ENCODE measurements at places on chromosomes 1 and 21.

GRCh38 chr1:81596341-81596740 lies 204.4 kb upstream of the ADGRL2 start:
- DNase-seq = no peak

- no peak for DNase-seq
These were observed 1003.0 kb upstream of the NCAM2 start for GRCh38 chr21:19995253-19995652.

DNA sequence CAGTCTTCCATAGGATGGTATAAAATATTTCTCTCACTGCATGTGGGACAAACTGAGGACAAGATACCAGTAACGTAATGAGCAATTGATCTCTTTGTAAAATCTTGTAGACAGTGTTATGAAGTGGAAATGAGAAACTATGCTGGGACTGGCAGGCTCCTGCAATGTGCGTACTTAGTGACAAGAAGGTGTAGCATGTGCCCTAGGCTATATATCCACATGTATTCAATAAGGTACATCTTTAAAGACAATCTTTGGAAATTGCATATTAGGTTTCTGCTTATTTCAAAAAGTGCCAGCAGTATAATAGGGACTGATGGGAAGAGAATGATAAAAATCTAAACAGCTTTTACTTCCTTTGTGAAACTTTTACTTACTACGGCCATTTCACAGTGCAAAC lies 81.9 kb upstream of the GREM2 start:
- no peak for DNase-seq

GRCh38 chr1:220485131-220485530 lies 42.8 kb upstream of the MARK1 start:
- DNase-seq = no peak

DNA sequence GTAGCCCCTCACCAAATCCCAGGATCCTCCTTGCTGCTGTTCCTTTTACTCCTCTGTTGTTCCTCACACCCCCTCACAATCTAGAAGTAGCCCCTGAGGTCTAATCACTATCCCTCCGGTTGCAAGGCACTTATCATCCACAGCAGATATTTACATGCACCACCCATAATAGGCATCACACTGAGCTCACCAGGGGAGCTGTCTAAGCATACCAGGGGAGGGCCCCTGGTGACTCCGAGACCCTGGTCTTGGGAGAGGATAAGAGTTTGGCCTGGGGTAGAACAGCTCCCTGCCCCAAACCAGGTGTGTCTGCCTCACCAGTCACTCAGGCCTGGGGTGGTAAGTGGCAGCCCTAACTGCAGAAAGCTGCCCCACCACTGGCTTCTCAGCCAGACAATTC lies 37.3 kb upstream of the ZC3H12A start:
- no peak for DNase-seq

DNA sequence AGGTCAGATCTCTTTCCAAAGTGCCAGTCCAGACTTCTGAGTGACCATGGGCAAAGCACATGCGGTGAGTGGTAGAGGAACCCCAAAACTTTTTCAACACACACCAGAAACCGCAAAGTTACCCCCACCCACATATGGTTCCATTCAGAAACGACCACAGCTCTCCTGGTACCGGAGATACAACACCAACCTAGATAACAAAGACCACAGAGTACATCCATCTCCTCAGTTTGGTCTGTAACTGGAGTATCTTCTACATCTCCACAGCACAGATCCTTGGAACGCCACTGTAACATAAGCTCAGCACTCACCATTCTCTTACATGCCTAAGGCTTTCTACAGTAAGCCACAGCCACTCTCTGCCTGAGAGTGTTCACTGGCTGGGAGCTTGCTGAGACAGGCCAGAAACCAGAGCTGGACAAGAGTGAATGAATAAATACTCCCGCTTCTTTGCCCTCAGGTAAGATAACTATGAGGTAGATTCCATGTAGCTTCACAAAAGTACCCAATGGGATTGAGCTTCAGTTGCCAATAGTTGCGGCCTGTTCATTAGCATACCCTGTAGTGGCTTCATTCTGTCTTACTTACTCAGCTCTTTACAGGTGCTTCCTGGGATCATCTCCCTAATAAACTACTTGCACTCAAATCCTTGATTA lies 81.8 kb downstream of the SMYD3 start:
- DNase-seq = no peak

GRCh38 chr1:212607913-212608391 lies 609 bp upstream of the ATF3 start:
- DNase-seq = no peak

GRCh38 chr1:200072636-200073285 lies 45.3 kb downstream of the NR5A2 start:
- DNase-seq = no peak

DNA sequence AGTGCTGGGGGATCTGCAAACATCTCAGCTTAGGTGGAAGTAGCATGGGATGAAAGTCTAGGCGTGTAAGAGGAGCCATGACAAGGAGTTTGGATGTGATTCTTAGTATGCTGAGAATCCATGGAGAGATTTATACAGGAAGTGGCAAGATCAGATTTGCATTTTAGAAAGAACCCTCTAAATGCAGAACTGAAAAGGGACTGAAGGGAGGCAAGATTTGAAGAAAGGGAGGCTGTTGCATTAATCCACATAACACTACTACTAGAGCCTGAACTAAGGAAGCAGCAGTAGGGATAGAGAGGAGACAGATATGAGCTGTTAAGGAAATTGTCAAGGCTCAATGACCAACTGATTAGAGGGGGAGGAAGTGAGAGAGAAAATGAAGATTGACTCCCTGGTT lies 9.8 kb downstream of the C1orf74 start:
- DNase-seq = no peak

GRCh38 chr1:53260631-53261247 lies 22.4 kb upstream of the MAGOH start:
- DNase-seq = no peak

DNA sequence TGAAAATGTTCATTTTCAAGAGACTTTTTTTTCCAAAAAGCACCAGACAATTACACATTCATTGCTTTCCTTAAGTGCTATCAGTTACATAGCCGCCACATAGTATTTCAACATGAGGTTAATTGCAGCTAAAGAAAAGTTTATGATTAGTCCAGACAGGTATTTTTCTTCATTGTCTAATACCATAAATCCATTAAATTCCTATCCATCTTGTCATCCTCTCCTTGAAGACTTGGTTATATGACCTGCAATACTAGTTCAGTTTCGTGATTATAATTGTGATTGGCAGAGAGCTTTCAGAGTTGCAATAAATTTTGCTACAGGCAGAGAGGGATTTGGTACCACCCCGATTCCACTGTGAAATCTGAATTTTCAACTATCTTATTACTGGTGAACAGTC lies 437.7 kb downstream of the GPATCH2 start:
- DNase-seq = no peak

GRCh38 chr21:42219606-42220137 lies 732 bp downstream of the ABCG1 start:
- no peak for DNase-seq
